Mesenteric fat pad (tissue), 1 donor: ENCODE measurements at places on chromosomes 7 and 10. TPM values are rescaled to one million over a fixed set of nuclear protein-coding genes. Genes with fewer than 3 reads are reported as not detected.

- DNase-seq: no peak
These were observed 11.7 kb upstream of the CFTR start for GRCh38 chr7:117468174-117468573.

DNA sequence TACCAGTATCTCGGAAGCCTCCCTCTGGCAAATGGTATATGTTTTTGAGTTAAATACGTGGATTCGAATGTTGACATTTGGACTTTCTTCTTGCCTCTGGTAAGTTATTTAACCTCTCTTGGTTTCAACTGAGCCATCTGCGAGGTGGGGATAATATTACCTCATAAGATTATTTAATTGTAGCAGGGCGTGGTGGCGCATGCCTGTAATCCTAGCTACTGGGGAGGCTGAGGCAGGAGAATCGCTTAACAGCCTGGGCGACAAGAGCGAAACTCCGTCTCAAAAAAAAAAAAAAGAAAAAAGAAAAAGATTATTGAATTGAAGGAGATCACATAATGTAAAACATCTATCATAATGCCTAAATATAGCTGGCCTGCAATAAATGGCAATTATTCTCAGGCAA is 396 bp upstream of the TAF5 start:
- no peak for DNase-seq

GRCh38 chr10:34364253-34365037 is 450.7 kb downstream of the PARD3 start:
- no peak for DNase-seq

- no peak for DNase-seq
These were observed 18.2 kb downstream of the NT5C3A start for GRCh38 chr7:33044401-33044718.

- no peak for DNase-seq
These were observed 4.2 kb downstream of the CYP17A1 start for GRCh38 chr10:102832987-102833386.

DNA sequence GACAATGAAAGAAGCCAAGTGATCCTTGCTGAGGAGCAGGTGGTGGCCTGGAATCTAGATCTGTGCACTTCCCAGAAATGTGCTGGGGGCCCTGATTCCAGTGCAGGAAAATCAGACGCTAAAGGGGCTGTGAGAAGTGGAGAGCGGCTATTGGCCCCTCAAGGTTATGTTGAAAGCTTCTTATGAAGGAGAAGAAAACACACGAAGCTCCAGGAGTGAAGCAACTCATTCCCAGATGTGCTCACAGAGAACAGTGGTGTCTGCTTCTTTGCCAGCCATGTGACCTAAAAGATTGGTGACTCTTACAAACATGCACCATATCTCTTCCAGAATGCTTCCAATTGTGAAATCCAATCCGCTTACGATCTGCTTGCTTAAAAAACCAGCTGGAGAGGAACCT is 679.3 kb upstream of the IGFBP3 start:
- DNase-seq: no peak

GRCh38 chr7:87226495-87226894 is 7.0 kb upstream of the TMEM243 start:
- no peak for DNase-seq

GRCh38 chr10:49264177-49264677 is 34.7 kb upstream of the C10orf71 start:
- DNase-seq: no peak

GRCh38 chr10:82221601-82222149 is 346.7 kb downstream of the NRG3 start:
- no peak for DNase-seq

DNA sequence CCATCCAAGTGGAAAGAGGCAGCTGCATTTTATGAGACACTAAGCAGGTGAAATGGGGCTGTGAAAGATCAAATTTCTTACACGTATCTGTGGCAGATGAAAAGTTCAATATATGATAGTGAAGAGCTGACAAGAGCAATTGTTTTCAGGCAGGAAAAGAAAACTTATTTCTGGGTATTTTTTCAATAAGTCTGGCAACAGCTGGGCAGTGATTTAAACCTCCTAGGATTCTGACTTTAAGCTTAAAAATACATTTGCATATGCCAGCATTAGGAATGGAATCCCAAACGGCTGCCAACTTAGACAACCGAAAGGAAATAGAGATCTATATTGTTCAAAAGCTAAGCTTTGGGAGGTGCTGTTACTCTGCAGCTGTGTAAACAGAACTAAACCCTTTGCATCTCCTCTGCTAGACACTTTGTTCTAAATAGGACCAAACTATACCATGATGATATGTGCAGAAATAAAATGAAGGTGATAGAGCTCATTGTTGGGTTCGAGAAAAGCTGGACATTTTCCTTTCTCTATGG is 26.1 kb downstream of the DYNC1I1 start:
- no peak for DNase-seq

DNA sequence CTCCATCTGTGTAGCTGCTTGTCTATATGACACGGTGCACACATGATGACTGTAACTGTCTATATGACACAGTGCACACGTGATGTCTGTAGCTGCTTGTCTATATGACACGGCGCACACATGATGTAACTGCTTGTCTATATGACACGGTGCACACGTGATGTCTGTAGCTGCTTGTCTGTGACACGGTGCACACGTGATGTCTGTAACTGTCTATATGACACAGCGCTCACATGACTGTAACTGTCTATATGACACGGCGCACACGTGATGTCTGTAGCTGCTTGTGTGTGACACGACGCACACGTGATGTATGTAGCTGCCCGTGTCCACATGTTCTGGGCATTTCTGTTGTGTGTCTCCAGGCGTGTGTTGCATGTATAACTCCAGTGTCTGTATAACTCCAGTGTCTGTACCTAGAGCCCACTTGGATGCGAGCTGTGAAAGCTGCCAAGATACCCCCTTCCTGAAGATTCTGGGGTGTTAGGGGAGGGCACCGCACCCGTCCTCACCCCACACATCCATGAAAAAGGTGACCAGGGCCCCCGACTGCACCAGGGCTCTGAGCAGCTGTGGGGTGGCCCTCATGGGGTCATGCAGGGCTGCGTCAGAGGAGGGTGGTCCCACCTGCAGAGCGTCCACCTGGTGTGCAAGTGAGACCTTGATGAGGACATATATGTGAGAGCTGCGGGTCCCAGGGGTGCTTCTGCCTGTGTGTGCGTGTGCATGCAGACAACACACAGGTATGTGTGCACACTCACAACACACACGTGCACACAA is 137.9 kb downstream of the ELFN1 start:
- DNase-seq: peak; percentile 64

DNA sequence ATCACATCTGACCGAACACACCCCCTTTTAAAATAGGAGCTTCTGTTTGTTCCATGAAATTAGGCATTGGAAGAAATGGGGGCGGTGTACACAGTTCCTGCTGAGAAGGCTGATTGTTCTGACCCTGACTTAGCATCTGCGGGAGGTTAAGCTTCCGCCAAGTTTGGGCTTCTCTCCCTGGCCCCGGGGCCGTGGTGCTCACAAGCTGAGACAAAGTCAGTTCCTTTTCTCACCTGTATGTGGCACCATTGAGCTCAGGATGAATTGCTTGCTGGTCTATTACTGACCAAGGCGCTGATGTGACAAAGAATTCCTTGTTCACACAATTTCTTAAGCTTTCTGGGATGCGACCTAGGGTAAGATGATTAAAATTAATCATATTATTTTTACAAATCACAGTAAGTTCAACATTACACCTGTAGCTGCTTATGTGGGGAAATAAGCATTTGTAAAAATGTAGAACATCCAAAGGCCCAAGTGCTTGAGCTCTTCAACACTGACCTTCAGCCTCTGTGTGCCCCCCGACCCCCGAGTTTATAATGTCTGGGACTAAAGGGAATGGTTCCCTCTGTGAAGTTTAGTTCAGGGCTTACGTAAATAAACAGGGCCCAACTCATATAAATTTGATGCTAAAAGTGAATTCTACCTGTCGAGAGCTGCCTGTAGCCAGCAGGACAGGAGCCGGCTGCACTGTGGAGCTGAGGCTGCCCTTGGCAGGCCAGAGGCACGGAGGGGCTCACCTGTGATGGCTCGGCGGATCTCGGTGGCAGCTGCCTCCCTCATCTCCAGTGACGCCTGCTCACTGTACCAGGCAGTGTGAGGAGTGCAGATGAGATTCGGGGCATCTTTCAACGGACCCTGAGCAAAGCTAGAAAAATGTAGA is 50.8 kb downstream of the ZRANB1 start:
- peak; percentile 90 for DNase-seq

- DNase-seq: no peak
These were observed 29.2 kb upstream of the ELOVL3 start for GRCh38 chr10:102196893-102197292.

DNA sequence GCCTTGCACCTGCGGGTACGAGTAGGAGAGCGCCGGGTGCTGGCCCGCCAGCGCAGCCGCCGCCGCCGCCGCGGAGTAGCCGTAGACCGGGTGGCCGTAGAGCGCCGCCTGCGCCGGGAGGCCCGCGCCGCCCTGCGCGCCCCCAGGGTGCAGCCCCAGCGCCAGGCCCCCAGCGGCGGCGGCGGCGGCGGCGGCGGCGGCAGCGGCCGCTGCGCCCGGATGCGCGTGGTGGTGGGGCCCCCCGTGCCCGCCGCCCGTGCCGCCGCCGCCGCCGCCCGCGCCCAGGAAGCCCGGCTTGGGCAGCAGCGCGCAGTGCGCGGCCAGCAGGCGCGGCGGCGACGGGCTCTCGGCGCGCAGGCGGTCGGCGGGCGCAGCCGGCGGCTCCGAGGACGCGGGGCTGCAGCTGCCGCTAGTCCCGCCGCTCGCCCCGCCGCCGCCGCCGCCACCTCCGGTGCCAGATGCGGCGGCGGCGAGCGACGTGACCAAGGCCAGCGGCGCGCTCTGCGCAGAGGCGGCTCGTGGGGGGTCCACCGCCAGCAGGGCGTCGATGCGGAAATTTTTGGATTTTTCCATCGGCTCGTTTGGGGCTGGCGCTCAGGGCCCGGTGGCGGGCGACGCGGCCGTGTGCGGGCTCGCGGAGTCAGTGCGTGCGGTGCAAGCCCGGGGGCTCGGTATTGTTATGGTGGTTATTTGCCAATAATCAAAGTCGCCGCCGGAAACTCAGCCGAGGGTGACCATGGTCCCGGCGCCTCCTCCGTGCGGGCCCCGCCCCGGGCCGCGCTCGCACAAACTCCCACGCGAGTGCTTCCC is 480 bp downstream of the MNX1 start:
- DNase-seq: no peak

Gene PAOX
- 3.6 TPM for total RNA-seq

Gene TUBAL3
- not detected for total RNA-seq

Gene SLC18A2
- 0.42 TPM for total RNA-seq

Gene PAX4
- not detected for total RNA-seq

Gene GPR15LG
- not detected for total RNA-seq

Gene ADAM12
- total RNA-seq: 77.9 TPM

Gene HECTD2
- total RNA-seq: 10.5 TPM
